ENCODE measurements at places on chromosomes 6 and 20.

DNA sequence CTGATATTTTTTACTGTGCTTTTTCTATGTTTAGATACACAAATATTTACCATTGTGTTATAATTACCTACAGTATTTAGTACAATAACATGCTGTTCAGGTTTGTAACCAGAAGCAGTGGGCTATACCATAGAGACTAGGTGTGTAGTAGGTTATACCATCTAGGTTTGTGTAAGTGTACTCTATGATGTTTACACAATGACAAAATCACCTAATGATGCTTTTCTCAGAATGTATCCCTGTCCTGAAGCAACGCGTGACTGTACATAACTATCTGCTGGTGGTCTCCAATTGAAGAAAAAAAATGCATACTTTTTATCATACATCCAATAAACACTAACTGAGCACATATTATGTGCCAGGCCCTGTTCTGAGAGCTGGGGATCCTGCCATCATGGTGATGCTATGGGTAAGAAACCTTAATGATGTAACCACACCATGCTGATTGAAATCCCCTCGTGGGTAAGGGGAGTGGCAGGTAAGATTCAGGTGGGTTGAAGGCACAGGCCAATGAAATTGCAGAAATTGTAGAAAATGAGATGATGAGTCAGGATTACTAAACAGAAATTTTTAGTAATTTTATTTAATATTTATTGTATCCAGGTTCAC is 76.8 kb downstream of the FYN start:
- DNase-seq, result no peak

- DNase-seq, result no peak
These were observed 3.4 kb upstream of the ABHD16B start for GRCh38 chr20:63857764-63858392.

DNA sequence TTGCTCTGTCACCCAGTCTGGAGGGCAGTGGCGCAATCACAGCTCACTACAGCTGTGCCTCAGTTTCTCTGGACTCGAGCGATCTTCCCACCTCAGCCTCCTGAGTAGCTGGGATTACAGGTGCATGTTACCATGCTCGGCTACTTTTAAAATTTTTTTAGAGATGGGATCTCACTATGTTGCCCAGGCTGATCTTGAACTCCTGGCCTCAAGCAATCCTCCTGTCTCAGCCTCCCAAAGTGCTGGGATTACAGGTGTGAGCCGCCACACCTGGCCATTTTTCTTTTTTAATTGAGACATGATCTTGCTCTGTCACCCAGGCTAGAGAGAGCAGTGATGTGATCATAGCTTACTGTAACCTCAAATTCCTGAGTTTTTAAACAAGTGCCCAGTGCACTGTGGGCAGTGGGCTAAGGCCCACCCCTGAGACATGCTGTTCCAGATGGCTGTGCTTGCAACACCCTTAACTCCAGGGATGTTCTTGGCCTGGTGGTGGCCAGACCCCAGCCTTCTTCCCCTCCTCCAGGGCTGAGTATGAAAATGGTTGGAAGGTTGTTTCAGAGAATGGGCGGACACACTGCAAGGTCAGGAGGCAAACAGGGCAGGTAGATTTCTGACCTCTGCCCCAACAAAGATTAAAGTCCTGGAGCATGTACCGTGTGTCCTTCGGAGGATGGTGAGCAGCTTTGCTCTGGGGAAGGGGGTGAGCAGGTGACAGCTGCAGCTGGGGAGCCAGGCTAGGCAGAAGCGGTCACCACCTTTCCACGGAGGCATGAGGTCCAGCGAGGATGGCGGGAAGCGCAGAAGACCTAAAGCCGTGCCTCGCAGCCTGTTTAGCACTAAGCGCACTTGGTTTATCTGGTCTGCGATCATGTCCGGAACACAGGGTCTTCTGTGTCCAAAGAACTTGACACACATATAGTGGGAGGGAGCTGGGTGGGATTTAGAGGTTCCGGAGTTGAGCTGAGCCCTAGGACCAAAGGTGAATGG is 1.4 kb upstream of the FAM83C start:
- no peak for DNase-seq

DNA sequence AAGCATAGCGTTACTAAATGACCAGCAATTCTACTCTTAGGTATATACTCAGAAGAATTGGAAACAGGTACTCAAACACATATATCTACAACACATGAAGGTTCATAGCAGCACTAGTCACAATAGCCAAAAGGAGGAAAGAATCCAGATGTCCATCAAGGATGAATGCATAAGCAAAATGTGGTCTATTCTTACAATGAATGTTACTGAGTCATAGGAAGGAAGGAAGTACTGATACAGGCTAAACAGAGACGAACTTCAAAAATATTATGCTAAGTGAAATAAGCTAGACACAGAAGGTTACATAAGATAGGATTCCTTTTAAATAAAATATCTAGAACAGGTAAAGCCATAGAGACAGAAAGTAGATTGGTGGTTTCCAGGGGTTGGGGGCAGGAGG is 93.5 kb downstream of the MAP3K7 start:
- DNase-seq, result no peak

DNA sequence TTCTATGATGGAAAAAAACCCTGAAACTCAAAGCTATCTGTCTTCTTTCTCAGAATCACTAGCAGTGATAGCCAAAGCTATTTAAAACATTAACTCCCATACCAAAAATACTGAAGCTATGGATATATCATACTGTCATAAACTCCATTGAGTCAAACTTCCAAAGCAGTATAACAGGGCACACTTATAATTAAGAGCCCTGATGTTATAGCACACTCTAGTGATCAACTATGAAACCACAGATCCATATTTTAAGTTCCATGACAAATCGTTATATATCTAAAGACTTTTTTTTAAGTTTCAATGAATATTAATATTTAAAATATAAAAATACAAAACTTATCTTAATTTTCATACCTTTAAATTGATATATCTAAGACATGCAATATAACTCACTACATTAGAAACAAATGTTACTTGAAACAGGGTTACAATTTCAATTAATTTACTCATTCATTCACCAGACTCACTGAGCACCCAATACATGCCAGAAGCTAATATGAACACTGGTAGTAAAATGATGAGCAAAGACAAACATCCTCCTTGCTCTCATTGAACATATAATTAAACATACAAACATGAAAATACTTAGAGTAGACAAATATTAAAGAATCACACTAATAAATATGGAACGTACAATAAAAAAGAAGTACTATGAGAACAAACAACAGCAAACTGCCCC is 69.3 kb downstream of the IBTK start:
- DNase-seq, result no peak

DNA sequence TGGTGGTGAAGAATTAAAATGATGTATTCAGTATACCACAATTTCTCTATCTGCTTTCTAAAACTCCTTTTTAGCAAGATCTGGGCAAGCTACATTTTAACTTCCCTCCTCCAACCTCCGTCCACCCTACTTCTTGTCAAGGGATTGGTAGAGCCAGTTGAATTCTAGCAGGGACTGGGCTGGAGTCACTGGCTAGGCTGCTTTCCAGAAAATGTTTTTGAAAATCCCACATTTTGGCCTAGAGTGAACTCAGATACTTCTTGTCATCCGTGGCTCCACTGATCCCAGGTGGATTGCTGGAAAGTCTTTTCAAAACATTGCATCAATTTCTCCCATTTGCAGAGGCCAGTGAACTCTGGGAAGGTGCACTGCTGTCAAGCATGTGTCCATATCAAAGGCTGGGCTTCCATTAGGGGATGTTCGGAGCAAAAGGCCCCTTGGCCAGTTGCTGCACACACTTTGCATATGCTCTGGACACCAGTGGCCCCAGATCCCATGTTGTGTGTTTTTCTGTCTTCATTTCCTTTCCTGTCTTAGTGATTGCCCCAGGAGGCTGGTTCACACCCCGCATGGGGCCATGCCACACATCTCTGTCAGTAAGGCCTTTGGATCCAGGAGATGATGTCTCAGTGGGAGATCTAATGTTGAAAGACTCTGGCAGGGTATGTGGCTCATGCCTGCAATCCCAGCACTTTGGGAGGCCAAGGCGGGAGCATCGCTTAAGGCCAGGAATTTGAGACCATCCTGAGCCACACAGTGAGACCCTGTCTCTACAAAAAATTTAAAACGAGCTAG is 11.3 kb upstream of the KCNK16 start:
- DNase-seq, result no peak

All from SW 1271 (cell line).